Stimulated activated CD8-positive, alpha-beta memory T cell treated with anti-CD3 and anti-CD28 coated beads, Interleukin-12 subunit alpha, Interleukin-12 subunit beta, amount 100 ng/mL, for 1 hour (primary cell): ENCODE measurements at places on chromosomes 6 and 20.

GRCh38 chr6:157813750-157814455 lies 9.1 kb upstream of the SNX9 start:
- no peak for DNase-seq

DNA sequence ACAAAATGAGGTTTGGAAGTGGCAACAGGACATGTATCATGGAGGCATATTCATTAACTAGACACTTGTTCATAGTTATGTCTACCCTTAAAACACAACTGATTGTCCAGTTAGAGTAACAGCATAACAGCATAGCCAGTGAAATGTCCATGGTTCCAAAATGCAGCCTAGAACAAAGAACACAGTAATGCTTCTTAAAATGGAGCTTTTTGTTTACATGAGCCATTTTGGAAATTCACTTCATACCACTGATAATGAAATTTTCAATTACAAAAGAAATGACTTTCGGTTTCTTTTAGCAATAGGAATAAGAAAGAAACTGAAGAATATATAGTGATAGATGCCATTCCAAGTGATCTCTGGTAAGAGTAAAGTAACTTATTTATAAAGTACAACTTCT lies 111.1 kb upstream of the DST start:
- no peak for DNase-seq

- no peak for DNase-seq
Measured at GRCh38 chr6:98958776-98959175, 11.0 kb upstream of the FBXL4 start.

GRCh38 chr20:50930976-50931305 lies 296 bp downstream of the ADNP start:
- no peak for DNase-seq

- DNase-seq: no peak
Measured at GRCh38 chr6:118812970-118813369, 81.0 kb upstream of the ASF1A start.

GRCh38 chr20:59718751-59719150 lies 114.4 kb downstream of the PHACTR3 start:
- DNase-seq: no peak
